Stimulated activated CD4-positive, alpha-beta T cell treated with anti-CD3 and anti-CD28 coated beads, Interleukin-15, amount 100 ng/mL, for 48 hours (primary cell): ENCODE measurements at places on chromosomes 1 and 21.

DNA sequence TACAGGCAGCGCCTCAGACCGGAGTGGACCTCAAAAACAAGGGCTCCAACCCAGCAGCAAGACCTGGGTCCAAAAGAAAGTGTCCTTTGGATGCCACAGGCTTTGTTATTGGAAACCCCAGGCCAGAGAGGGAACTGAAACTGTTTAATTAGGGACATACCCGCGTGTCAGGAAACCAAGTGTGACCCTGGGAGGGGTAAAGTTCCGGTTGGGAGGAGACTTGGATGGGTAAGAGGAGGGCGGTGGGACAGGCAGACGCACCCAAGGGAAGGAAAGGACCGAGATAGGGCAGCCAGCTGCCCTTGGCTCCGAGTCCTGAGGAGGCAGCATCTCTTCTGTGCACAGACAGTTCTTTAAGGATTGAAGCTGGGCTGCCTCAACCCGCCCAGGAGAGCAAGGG lies 71.4 kb downstream of the CDC7 start:
- no peak for DNase-seq

DNA sequence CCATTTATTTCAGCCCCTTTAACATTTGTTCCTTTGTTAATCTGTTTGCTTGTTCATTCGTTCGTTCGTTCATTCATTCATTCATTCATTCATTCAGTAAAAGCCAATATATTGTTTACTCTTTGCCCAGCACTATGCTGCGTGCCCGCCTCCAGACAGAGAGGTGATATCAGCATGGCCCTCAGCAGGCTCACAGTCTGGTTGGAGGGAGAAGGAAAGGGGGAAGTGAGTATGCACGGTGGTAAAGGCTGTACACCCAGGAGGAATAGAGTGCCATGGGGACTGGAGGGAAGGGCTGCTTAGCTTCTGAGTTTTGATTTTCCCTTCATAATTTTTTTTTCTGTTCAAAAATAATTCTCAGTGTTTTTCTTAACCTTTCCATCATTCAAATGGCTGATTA lies 144.7 kb downstream of the NOS1AP start:
- DNase-seq = no peak

DNA sequence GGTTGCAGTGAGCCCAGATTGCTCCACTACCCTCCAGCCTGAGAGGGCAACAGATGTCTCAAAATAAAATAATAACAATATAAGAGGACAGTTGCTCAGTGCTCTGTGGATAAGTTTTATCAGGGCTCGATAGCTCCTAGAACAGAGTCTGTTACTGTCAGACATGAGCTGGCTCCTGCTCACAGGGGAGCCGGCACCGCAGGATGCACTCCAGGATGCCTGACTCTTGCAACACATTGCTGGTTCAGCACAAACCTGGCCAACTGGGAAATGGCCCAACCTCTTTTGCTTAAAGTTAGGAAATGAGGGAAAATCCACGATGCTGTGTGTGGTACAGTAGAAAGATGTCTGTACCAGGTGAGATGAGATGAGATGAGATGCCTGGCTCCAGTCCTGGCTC lies 5.8 kb upstream of the CTSE start:
- no peak for DNase-seq

GRCh38 chr1:37519613-37520012 lies 5.0 kb upstream of the MEAF6 start:
- DNase-seq = no peak

DNA sequence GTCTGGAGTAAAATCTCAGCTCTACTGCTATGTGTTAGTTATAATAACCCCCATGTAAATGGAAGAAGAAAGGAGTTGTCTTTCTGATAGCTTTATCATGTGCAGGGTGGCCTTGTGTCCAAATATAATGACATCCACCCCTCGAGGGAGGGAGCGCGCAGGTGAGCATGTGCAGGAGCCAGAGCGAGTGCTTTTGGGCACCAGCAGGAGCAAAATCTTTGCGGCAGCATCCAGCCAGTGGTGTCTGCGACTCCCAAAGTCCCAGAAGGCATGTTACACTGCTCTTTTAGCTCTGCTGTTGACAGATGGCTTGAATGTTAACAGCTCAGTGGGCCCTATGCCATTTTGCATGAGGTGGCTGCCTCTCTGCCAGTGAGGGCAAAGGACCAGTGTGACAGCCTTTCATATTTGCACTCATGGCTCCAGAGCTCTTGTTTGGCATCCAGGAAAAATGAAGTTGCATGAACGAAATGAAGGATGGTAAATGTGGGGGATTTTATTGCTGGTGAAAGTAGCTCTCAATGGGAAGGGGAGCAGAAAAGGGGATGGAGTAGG lies 146.7 kb downstream of the HMCN1 start:
- DNase-seq = no peak

GRCh38 chr1:156295391-156295947 lies at the start of gene GLMP:
Gene GLMP, minus strand, starts transcription at chr1:156295679. Its CDS starts 34 bp downstream, at chr1:156295645.
- peak; percentile 32 for DNase-seq

DNA sequence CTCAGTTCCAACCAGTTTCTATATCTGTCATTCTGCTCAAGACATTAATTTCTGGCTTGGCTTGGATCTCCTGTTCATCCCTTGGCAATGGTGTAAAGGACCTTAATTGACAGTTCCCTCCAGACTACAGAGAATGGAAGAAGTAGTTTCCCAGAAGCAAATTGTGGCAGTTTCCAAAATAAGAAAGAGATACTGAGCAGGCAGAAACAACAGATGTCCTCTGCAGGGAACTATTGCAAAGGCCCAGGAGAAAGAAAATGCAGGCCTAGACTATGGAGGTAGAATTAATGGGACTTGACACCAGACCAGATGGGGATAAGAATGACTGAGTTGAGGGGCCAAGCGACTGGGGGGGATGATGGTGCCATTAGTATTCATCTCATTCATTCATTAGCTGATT lies 6.1 kb upstream of the AK2 start:
- DNase-seq = no peak

GRCh38 chr21:42201615-42202161 lies 17.3 kb upstream of the ABCG1 start:
- no peak for DNase-seq

GRCh38 chr1:33302325-33302724 lies 18.6 kb downstream of the A3GALT2 start:
- DNase-seq = peak; percentile 11

DNA sequence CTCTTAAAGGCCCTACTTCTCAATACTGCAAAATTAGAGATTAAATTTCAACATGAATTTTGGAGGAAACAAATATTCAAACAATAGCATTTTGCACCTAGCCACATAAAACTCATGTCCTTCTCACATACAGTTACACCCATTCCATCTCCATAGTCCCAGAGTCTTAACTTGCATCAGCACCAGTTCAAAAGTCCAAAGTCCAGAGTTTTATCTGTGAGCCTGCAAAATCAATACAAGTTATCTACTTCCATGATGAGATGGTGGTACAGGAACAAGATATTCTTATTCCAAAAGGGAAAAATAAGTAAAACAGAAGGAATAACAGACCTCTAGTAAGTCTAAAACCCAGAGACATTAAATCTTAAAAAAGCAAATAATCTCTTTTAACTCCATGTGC lies 686.0 kb upstream of the ADGRL4 start:
- no peak for DNase-seq

DNA sequence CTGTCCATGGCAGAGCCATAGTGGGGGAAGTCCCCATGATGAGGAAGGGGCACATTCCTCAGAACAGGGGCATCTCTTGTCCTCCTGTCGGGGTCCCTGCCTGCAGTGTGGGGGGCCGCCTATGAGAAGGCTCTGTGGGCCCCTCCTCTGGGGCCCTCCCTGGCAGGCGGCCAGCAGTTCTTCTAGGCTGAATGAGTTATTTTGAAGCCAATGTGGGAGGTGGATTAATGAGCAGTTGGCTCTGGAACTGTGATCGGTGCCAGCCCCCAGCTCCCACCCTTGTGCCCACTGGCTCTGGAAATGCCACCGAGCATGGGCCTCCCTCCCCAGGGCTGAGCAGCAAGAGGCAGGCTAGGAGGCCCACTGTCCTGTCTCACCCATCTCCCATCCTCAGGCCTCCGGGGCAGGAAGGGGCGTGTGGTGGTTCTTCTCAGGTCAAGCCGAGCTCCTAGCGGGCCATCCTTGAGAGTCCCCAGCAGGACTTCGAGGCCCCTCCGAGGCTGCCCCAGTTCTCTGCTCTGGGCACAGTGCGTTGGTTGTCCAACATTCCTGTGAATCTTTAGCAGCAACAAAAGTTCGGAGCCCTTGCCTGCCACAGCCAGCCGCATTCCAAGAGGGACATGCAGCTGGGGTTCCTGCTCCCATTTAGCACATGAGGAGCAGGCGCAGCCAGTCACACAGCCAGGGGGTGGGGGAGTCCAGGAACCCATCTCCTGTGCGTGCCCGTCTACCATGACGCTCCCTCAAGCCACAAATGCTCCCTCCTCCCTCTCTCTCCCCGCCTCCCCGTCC lies 57.2 kb downstream of the EDN2 start:
- no peak for DNase-seq

DNA sequence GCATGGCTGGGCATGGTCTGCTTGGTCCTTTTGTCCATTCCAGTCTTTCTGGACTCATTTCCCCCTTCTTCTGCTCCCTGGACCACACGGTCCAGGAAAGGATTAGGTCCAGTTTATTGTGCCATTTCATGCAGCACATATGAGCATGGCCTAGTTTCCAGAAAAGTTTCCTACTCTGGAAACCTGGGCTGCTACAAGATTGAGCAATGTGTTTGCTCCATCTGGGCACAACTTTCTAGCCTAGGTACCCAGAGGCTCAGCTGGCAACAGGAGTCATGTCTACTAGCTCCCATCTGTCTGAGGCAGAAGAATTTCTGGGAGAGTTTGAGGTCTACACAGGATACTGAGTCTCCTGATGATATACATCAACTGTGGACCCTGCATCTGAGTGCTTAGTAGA lies 14.8 kb downstream of the FMOD start:
- DNase-seq = no peak

- no peak for DNase-seq
Measured at GRCh38 chr1:112950426-112950825, 5.6 kb downstream of the SLC16A1 start.

GRCh38 chr21:16055014-16055413 lies 325.2 kb downstream of the USP25 start:
- DNase-seq = no peak

DNA sequence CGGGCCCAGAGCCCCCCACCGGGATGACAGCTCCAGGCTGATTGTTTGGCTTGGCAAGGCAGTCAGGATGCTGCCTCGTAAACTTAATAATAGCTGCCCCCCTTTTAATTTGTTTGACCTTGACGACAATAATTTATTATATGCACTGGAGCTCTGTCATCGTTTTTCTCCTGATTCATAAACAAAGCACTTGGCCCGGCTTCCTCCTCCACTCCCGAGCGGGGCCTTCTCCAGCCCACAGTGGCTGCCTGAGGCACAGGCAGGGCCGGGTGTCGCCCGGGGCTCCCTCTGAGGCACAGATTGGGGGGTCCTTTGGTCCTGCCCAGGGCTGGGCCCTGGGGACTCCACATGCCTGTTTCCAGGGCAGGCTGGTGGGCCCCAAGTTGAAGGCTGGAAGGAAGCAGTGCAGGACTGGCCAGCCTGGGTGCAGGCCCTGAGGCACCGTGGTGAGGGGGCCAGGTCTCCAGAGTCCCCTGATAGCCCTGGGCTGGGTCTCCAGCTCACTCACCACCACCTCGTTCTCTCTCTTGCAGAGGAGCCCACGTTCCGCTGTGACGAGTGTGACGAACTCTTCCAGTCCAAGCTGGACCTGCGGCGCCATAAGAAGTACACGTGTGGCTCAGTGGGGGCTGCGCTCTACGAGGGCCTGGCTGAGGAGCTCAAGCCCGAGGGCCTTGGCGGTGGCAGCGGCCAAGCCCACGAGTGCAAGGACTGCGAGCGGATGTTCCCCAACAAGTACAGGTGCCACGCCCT lies 52.0 kb upstream of the ARHGEF16 start:
- no peak for DNase-seq

GRCh38 chr1:179036844-179037465 lies 11.3 kb downstream of the FAM20B start:
- DNase-seq = no peak

DNA sequence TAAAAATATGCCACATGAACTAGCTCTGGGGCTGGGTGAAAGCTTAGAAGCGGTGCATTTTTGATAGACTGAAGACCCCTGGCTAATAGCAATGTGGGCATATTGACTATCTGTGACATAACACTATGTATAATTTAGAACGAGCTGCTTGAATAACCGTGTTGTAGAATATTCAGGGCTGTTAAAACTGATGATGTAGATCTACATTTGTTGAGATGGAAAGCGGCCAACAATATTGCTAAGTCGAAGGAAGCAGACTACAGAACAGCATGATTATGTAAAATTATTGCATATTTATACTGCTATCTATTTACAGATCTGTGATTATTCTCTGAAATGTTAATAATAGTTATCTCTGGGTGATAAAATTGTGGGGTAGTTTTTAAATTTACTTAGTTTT lies 41.1 kb upstream of the BCL10 start:
- DNase-seq = no peak

GRCh38 chr1:227869851-227870305 lies 54.4 kb downstream of the PRSS38 start:
- DNase-seq = no peak

- DNase-seq = no peak
Measured at GRCh38 chr21:15219039-15219438, 154.2 kb upstream of the NRIP1 start.

DNA sequence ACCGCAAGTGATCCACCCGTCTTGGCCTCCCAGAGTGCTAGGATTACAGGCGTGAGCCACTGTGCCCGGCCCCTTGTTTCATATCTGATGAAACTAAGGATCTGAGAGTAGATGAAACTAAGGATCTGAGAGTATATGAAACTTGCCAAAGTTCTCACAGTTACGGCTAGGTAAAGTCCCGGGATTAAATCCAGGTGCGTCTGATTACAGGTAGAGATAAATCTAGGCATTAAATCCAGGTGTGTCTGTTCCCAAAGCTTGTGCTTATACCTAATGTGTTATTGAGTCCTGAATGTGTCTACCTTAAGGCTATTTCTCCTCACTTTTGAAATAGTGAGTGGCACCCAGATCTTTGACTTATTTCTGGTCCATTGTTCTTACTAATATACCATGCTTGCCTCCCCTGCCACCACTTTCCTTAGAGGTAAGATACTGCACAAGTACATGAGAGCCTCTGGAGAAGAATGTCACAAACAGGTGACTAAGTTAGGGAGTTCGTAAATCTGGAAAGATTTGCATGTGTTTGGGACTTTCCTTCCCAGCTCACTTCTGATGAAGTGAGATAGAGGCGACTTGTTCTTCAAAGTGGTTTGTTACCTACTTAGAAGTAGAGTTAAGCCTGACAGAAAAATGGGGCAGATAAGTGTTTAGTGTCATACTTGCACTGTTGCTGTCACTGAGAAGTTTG lies 66.5 kb downstream of the AK4 start:
- DNase-seq = no peak

- no peak for DNase-seq
Measured at GRCh38 chr1:167453123-167453522, 65.2 kb downstream of the CD247 start.
